Smooth muscle cell of the umbilical artery (primary cell): ENCODE measurements at places on chromosomes 13 and 19. TPM values are rescaled to one million over a fixed set of nuclear protein-coding genes. Genes with fewer than 3 reads are reported as not detected.

SAMD1 gene
- 16.3 and 29.7 TPM in 2 replicates for total RNA-seq

CABP5 gene
- not detected in 2 replicates for total RNA-seq

ADPRHL1 gene
- total RNA-seq, result 0.59 and 1.5 TPM in 2 replicates

ADAMTSL5 gene
- total RNA-seq, result 5.0 and 5.4 TPM in 2 replicates

GPR12 gene
- total RNA-seq, result not detected in 2 replicates

AKAP11 gene
- 39.5 and 55.1 TPM in 2 replicates for total RNA-seq

UBE2L5 gene
- total RNA-seq, result 0.09 TPM in 1 of 2 replicates, not detected in the other

CGB8 gene
- total RNA-seq, result not detected in 2 replicates

RNASEH2B gene
- 29.4 and 35.0 TPM in 2 replicates for total RNA-seq

DMRTC2 gene
- total RNA-seq, result not detected in 2 replicates

GNG8 gene
- total RNA-seq, result not detected in 2 replicates

PSG7 gene
- not detected in 2 replicates for total RNA-seq

SIGLEC10 gene
- total RNA-seq, result not detected in 2 replicates
